RPMI7951 (cell line): ENCODE measurements at places on chromosomes 5 and 9. TPM values are rescaled to one million over a fixed set of nuclear protein-coding genes. Genes with fewer than 3 reads are reported as not detected.

DNA sequence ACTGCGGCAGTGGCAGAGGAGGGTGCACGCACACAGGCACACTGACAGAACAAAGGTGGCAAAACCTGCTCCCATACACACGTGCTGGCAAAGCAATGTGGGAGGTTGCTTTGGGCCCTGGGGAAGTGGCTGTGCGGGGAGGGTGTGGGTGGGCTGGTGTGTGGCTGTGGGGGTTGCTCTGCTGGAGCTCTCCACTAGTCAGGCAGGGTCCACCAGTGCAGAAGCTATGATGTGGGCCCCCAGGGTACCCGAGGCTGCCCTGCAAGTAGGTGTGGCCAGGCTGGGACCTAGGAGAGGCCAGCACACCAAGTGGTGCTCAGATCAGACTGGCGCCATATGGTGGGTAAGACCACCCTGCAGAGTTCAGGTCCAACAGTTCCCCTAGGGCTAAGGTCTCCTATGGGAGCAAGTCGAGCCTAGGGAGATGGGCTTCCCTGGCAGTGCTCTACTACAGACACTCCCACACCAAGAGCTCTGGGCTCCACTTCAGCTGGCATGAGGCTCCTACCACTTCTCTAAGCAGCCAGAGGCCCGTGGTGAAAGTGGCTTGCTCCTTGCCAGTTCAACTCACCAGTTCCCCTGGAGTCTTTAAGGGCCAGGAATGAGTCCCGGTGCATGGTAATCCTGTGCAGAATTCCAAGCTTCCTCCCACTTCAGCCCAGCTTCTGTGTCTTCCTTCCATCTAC, 46.2 kb upstream of the IFNE start:
- no peak for DNase-seq

Gene POU5F2
- 0.10 and 0.24 TPM in 2 replicates for total RNA-seq

Gene EIF4E1B
- total RNA-seq: not detected in 2 replicates

Gene ADGRV1
- total RNA-seq: 0.49 and 0.84 TPM in 2 replicates

DNA sequence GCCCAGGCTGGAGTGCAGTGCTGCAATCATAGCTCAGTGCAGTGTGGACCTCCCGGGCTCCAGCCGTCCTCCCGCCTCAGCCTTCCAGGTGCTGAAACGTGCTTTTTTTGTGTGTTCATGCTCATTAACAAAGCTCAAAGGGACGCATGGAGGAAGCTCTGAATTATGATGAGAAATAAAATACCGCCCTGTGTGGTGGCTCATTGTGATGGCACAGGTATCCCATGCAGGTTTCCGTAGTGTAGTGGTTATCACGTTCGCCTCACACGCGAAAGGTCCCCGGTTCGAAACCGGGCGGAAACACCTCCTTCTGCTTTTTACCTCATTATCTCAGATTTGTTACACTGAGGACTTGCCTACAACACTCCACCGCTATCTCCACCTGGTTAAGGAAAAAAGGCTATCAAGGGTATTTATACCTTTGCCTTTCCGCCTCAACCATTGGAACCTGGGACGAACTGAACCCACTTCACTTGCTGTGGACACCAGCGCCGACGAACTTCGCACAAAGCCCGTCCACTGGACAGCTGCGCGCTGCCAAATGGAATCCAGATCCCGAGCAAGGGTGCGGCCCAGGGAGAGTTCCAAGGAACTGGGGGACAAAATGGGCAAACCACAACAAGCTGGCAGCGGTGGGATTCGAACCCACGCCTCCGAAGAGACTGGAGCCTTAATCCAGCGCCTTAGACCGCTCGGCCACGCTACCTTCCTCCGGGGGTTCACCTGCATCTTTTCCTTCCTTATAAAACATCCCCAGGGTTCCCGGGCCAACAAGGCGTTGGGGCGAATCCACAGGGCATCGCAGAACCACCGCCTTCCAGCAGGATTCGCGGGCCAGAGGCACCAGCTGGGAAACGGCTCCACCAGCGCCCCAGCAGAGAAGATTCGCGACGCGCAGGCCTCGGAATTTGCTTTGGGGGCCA, 26.3 kb downstream of the OR2V2 start:
- peak; percentile 43 for DNase-seq

DNA sequence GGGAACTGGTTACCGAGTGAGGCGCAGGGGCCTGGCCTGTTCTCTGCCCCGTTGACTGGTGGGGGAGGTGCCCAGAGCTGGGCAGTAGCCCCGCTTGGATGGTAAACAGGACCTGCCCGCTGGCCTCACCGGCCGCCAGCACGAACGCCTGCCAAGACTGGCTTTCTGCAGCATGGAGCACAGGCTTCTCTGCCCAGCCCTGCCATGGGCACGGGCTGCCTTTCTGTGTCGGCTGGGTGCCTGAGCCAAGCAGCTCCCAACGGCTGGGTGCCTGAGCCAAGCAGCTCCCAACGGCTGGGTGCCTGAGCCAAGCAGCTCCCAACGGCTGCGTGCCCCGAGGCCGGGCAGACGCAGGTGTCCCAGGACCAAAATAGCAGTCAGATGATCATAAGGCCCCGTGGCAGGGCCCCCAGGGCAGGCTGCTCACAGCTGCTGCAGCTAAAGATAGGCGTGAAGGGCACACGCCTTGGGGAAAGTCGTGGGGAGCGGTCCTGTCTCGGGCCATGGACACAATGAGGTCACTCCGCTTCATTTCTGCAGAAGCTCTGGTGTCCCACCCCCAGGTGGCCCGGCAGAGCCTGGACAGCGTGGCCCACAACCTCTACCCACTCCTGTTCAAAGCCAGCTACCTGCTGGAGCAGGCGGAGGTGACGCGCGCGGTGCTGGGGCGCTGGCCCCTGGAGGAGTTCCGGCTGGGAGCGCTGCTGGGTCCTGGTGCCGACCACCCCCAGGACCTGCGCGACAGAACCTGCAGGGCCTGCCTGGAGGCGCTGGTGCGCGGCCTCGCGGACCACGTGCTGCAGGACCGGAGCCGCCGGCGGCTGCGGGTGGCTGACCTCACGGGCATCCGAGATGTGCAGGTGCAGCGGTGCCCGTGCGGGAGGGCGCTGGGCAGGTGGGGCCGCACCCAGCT, at the start of gene LRRC14B:
Gene LRRC14B (plus strand): TSS at position 460 of the 913 bp plus-strand sequence. CDS start 44 bp downstream, at position 504.
- peak; percentile 37 for DNase-seq

DNA sequence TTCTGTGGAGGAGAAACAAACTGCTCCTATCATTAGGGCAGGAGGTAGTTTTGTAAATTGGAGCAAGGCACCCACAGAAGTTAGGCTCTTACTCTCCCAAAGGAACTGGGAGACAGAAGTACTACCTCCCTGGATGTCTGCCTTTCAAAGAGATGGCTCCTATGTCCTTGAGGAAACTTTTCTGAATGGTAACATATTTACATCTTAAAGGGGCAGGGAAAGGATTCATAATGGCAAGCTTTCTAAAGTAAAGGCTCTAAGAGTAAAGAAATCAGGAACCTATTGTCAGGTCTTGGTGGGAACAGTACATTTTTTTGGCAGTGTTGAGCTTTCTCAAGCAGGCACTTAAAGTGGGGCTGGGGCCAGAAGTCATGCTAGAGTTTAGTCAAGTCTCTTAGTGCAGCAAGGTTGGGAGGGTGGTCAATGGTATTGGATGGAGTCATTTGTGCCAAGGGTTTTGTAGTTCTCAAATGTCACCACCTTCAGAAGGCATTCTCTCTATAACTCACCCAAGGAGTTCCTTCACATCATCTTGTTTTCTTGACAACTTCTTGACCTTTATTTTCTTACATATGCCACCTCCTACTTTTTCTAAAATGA, 26.3 kb upstream of the NDFIP1 start:
- DNase-seq: no peak

DNA sequence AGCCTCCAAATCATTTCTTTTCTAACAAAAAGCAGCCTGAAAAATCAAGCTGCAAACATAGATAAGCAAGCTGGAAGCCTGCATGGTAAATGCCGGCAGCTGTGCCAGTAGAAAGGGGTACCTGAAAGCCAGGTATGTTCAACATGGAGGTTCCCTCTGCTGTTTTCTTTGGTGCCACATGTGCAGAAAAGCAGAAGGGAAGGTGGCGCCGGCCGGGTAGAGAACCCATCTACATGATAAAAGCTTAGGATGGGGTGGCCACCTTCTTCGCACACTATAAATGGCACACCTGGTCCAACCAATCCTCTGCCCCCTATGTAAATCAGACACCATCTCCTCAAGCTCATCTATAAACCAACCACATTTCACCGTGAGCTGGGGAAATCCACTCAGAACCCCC, 268.9 kb upstream of the IRX2 start:
- no peak for DNase-seq

DNA sequence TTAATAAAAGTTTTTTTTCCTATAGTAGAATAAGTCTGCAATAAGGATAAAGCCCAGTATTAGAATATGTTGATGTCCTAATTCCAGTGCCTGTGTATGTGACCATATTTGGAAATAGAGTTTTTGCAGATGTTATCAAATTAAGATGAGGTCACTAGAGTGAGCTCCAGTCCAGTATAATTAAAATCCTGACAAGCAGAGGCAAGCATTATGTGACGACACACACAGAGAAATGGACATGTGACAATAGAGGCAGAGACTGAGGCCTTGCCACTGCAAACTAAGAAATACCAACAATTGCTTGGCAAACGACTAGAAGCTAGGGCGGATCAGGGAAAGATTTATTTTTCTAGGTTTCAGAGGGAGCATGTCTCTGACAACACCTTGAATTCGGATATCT, 216.4 kb upstream of the CYLC2 start:
- DNase-seq: no peak

DNA sequence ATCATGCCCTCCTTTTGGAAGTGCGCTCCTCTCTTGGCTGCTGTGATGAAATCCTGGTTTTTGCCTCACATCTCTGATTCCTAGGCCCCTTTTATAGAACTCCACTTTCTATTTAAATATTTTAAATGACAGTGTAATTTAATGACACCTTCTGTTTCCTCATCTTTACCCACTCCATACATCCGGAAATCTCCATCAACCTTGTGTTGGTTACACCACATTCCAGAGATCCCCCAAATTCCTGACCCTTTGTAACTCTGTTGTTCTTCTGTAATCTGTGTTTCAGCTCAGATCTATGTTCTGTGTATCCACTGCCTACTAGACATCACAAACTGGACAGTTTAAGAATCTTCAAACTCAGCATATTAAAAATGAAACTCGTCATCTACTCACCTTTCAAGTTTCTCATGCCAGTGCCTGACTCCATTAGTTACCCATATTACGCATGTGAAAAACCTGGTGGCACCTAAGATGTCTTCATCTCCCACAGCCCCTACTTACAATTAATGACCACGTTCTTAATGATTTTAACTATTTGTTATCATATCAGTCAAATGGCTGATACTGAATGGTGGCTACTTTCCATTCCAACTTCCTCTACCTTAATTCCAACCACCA, 25.1 kb downstream of the PARP8 start:
- no peak for DNase-seq

Gene GBGT1
- 0.59 and 1.3 TPM in 2 replicates for total RNA-seq

Gene CKMT2
- 2.2 TPM in 1 of 2 replicates, not detected in the other for total RNA-seq

Gene NCS1
- 23.2 and 26.4 TPM in 2 replicates for total RNA-seq

Gene CTSV
- 9.1 TPM in 2 replicates for total RNA-seq

Gene SPATA31C1
- total RNA-seq: not detected in 2 replicates

Gene LOX
- 28.4 and 32.2 TPM in 2 replicates for total RNA-seq

- no peak for DNase-seq
Observed at GRCh38 chr9:91898451-91899218, 51.4 kb downstream of the ROR2 start.

DNA sequence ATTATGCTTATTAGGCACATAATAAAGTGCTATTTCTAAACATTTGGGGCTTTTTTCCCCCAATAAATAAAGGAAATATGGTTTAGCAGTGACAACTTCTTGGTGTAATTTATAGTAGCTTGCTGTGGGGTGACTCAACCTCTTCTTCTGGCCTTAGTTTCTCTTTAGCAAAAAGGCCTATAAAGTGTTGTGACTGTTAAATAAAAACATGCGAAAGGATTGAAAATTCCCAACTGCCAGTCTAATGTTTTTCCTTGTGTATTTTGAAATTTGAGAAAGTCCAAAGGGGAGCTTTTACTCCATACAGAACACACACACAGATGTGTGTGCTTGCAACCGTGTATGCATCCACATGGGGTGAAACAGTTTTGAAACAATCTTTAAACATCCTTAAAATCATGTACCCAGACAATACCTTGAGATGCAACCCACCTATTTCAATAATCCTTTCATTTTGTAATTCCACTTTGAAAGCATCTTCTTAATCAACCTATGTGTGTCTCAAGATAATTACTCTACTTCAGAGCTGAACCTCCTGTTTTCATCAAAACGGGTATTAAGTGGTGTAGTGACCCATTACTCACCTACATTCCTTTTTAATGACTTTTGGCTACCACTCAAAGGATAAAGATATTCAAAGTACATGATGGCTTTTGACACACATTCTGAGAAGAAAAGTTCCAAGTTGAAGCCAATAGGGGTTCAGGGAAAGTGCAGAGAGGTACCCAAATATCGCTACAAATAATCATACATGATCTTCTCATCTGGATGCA, 123.8 kb downstream of the DROSHA start:
- peak; percentile 29 for DNase-seq

Gene ZNF879
- total RNA-seq: 2.4 and 2.5 TPM in 2 replicates

Gene UBQLN1
- 75.7 and 80.2 TPM in 2 replicates for total RNA-seq

DNA sequence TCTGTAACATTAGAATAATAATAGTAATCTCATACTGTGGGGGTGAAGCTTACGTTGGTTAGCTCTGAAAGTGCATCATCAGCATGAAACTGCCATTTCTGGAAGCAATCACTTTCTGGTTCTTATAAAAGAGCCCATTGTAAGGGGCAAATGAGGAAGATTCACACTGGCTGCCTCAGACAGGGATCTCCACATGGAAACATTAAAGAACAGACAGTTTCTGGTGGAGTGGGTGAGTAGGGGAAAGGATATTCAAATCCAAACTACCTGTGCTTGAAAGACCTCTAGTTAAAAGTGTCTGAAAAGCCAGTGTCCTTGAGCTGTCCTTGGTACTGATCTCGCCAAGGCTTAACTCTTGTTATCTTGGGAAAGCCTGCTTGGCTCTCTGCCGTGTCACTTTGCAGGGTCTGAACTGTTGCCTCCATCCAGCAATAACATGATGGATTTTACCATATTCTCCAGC, 19.1 kb upstream of the SLC31A2 start:
- DNase-seq: peak; percentile 34

DNA sequence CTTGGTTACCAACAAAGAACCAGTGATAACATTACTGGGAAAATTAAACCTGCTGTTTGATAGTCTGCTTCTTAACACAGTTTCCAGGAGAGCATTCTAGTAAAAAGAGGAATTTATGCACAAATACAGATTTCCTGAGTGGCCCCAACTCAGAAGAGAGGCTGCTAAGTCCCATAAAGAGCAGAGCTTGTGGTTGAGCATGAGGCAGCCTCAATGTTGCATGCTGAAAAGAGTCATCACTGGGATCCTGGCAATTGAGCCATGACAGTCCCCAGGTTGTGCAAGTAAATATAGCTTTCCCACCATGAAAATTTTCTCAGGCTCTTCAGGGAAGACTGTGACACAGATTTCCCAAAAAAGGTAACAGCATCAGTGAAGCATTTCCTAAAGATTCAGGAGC, 47.5 kb upstream of the ADRB2 start:
- DNase-seq: no peak

Gene PCDHGA3
- total RNA-seq: 0.12 and 0.39 TPM in 2 replicates

GRCh38 chr5:100647461-100648230, 112.5 kb downstream of the FAM174A start:
- peak; percentile 10 for DNase-seq
